ENCODE measurements at places on chromosomes 12 and 14.

GRCh38 chr14:91919814-91920213 is 27.7 kb downstream of the FBLN5 start:
- H3K27me3 ChIP-seq = no peaks in the 10 kb centered on the region
- H3K4me1 ChIP-seq = peaks cover 4% of the 10 kb centered on the region
- no peak overlapping the region for H3K4me3 ChIP-seq
- H3K27ac ChIP-seq = peak overlapping the region; percentile 12
- no peak for DNase-seq
- H3K36me3 ChIP-seq = no peaks in the 10 kb centered on the region

DNA sequence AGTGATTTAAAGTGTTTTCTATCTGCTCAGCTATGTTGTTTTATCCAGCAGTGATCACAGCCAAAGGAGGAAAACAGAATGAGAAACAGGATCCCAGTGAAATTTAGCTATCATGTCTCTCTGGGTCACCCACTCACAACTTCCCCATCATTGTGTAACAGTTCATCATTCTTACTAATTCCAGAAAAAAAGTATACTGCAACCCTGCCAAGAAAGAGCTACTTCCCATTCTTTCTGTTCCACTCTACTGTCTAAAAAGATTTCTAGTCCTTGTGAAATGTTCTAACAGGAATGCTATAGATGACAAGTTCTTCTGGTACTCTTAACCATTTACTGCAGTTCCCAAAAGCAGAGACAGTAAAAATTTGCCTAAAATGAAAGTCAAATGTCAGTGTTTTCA is 39.2 kb upstream of the CD163 start:
- H3K4me3 ChIP-seq = no peak overlapping the region
- no peaks in the 10 kb centered on the region for H3K27me3 ChIP-seq
- H3K36me3 ChIP-seq = no peaks in the 10 kb centered on the region
- no peaks in the 10 kb centered on the region for H3K4me1 ChIP-seq

GRCh38 chr14:104001003-104001402 is 58.7 kb upstream of the RD3L start:
- H3K36me3 ChIP-seq = no peaks in the 10 kb centered on the region
- no peak for DNase-seq
- H3K27ac ChIP-seq = no peak overlapping the region
- no peak overlapping the region for H3K4me3 ChIP-seq
- no peaks in the 10 kb centered on the region for H3K4me1 ChIP-seq
- H3K27me3 ChIP-seq = peaks cover 6% of the 10 kb centered on the region

DNA sequence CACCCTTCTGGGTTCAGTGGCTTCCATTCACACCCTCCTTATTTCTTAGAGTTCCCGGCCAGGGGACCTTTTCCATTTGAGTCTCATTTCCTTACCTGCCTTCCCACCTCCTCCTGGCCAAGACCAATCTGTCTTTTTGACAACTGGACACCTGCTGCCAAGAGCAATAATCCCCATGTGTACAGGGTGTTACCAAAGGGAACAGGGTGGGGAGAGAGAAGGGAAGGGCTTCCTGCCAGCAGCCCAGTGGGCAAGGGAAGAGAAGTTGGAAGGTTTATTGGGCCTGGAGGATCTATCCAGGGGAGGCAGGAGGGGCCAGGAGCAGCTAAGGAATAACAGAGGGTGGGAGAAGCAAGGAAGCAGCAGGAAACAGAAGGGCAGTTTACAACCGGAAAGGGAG is 346.2 kb downstream of the C12orf75 start:
- no peaks in the 10 kb centered on the region for H3K27me3 ChIP-seq
- no peaks in the 10 kb centered on the region for H3K36me3 ChIP-seq
- no peak overlapping the region for H3K4me3 ChIP-seq
- DNase-seq = peak; percentile 81

DNA sequence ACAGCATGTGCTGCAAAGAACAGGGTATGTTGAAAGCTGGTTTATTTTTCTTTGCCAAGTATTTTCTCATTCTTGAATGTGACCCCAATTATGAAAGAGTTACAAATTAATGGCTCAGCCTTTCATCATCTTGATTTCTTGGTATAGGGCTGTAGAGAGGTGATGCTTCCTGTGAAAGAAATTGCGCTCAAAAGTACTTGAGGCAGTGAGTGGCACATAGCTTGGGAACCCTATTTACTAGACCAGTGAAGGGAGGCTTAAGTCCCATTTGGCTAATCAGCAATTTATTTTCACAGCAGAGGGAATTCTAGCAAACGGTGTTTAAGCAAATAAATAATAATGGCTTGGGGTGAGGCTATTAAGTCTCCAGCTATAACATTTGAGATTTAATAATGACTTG is 153.9 kb upstream of the MIS18BP1 start:
- H3K36me3 ChIP-seq = no peaks in the 10 kb centered on the region
- no peak overlapping the region for H3K4me3 ChIP-seq
- H3K27ac ChIP-seq = no peak overlapping the region
- no peaks in the 10 kb centered on the region for H3K4me1 ChIP-seq
- no peak for DNase-seq
- H3K27me3 ChIP-seq = no peaks in the 10 kb centered on the region

DNA sequence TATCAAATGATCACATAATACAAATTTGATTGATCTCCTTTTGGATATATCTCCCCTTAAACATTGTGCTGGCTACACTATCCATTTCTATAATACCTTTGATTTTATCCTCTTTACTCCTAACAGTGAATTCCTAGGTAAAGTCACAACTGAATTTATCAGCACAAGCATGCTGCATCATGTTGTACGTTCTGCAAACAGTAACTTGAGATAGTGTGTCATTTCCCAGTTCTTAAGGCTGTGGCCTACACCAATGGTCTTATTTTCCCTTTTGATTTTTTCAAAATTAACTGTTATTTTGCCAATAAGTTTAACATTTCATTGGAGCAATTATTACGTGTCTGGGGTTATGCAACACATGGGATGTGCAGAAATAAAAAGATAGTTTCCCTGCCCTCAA is 24.8 kb downstream of the PRKCH start:
- no peaks in the 10 kb centered on the region for H3K27me3 ChIP-seq
- H3K4me1 ChIP-seq = no peaks in the 10 kb centered on the region
- H3K36me3 ChIP-seq = no peaks in the 10 kb centered on the region
- H3K4me3 ChIP-seq = no peak overlapping the region
- DNase-seq = no peak

GRCh38 chr12:86293682-86294240 is 37.6 kb upstream of the MGAT4C start:
- H3K4me3 ChIP-seq = no peak overlapping the region
- H3K27me3 ChIP-seq = no peaks in the 10 kb centered on the region
- no peaks in the 10 kb centered on the region for H3K36me3 ChIP-seq
- DNase-seq = no peak
- no peak overlapping the region for H3K27ac ChIP-seq

GRCh38 chr14:23058654-23059504 is 1.6 kb upstream of the CDH24 start:
- no peak overlapping the region for H3K27ac ChIP-seq
- H3K4me3 ChIP-seq = no peak overlapping the region
- no peaks in the 10 kb centered on the region for H3K36me3 ChIP-seq
- no peak for DNase-seq
- no peaks in the 10 kb centered on the region for H3K27me3 ChIP-seq

- no peak overlapping the region for H3K4me3 ChIP-seq
- no peak overlapping the region for H3K27ac ChIP-seq
- no peaks in the 10 kb centered on the region for H3K27me3 ChIP-seq
- H3K36me3 ChIP-seq = no peaks in the 10 kb centered on the region
Observed at GRCh38 chr12:126747530-126748149, 1519.3 kb upstream of the TMEM132C start.

DNA sequence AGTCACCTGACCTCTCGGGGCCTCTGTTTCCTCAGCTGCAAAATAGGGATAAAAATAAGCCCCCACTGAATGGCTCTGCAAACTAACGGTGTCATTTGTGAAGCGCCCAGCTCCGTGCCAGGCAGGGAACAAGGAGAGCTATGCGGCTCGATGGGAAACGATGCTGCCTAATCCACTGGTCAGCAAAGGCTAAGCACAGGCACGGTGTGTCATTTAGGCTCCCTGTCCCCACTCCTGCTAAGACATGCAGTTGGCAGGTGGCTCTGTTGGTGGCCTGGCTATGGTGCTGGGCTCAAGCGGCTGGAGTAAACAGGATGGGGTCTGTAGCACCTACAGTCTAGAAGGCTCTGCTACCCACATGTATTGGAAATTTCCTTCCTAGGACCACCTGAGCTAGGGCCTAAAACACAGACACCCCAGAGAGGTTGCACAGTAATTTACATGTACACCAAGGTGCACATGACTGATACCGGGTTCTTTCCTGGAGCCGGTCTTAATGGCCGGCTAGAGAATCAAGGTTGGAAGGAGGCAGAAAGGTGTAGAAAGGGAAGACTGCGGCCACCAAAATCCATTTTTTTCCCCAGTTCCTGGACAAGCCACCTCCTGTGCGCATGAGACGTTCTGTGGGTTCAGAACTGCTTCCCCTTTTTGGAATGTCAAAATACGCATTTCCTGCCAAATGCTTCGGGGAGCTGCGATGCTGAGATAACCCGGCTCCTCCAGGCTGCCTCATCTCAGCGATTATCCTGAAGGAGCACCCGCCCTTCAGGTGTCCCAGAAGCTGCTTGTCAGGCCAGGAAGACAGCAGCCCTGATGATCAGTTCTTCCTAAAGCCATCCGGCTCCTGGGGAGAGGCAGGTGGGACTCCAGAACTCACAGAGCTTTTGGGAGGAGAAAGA is 1.0 kb downstream of the CACNA2D4 start:
- H3K27me3 ChIP-seq = peaks cover under 1% of the 10 kb centered on the region
- peak overlapping the region; percentile 25 for H3K4me3 ChIP-seq
- H3K36me3 ChIP-seq = no peaks in the 10 kb centered on the region
- no peak for DNase-seq
- peak overlapping the region; percentile 8 for H3K27ac ChIP-seq

DNA sequence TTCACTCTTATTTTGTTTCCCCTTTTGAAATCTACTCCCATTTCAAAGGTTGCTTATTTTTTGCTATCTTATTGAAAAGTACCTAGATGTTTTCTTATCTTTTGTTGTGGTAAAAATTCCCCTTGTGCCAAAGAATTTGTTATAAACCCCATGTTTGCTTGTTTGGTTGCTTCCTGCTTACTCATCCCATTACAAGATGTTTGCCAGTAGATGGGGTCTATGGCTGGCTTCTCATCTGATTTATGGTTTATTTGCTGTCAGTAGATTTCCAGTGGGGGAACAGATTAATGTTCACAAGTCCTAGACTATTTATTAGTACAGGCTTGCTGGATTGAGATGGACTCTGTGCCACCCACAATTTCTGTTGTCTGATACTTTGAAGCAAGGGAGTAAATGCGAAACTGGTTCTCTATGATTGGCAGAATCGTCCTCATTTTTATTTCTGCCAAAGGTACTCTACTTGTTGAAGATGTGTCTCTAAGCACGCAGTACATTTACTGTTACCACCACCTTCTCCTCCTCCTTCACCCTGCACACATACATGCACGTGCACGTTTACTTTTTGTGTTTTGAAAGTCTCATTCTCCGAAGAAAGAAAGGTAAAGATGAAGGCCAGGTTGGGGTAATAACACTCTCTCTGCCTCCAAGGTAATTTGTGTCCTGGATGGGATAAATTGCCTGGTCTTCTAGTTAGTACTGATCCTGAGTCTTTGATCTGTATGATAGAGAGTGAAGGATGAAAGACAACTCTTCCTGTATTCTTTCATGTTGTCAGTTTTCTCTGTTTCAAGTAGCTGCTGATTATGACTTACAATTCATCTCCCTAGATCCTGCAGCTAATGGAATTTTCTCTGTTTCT is 117.2 kb upstream of the ATP2B1 start:
- H3K4me3 ChIP-seq = no peak overlapping the region
- H3K36me3 ChIP-seq = no peaks in the 10 kb centered on the region
- no peak overlapping the region for H3K27ac ChIP-seq

DNA sequence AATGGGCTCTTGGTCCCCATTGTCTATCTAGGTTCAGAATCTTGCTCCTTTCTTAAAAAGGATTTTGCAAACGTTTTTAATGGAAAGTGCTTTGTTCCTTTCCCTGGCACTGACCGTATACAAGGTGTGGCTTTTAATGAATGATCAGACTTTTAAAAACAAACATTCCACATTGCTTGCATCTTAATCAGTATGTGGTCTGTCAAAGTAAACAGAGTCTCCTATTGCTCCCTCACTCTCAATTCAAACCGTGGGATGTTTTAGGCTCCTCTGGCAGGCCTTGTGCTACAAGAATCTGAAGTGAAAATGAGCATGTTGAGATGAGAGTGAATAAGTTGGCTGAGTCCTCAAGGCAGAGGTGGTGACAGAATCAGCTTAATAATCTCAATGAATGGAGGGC is 107.0 kb downstream of the VRK1 start:
- H3K4me3 ChIP-seq = no peak overlapping the region
- no peaks in the 10 kb centered on the region for H3K36me3 ChIP-seq
- H3K27ac ChIP-seq = no peak overlapping the region
- no peak for DNase-seq
- no peaks in the 10 kb centered on the region for H3K27me3 ChIP-seq

GRCh38 chr12:43914923-43915468 is 79.1 kb downstream of the TMEM117 start:
- H3K36me3 ChIP-seq = no peaks in the 10 kb centered on the region
- no peak overlapping the region for H3K27ac ChIP-seq
- DNase-seq = no peak
- H3K4me3 ChIP-seq = no peak overlapping the region
- no peaks in the 10 kb centered on the region for H3K4me1 ChIP-seq

DNA sequence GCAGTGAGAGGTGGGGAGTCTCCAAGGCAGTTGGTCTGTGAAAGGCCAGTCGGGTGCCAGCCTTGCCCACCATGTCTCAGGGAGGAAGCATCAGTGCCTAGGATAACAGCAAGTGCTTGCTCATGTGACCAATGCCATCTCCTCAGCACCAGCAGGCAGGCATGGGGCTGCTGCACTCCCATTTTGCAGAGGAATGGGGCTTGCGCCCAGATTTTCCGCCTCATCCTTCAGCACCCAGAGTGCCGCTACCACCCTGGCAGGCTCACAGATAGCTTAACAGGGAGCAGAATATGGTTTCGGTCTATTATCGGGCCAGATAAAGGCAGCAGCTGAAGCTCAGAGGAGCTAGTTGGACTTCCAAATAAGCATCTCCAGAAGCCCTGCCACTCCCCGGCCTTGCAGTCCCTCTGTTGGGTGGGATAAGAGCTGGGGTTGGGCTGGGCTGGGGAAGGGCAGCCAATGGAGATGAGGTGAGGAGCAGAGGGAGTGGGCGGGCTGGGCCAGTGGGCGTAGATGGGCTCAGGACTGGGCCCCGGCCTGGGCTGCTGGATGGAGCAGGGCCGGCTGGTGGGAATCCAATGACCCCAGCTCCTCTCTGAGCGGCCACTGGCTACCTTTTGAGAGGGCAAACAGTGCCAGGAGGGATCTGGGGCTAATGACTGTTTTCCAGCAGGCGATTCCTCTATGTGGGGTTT is 8.4 kb upstream of the KRT80 start:
- no peak for DNase-seq
- no peaks in the 10 kb centered on the region for H3K36me3 ChIP-seq
- no peak overlapping the region for H3K4me3 ChIP-seq
- H3K27ac ChIP-seq = no peak overlapping the region
- H3K27me3 ChIP-seq = no peaks in the 10 kb centered on the region
- no peaks in the 10 kb centered on the region for H3K4me1 ChIP-seq

GRCh38 chr14:43316427-43316826 is 1190.7 kb downstream of the FSCB start:
- H3K4me3 ChIP-seq = no peak overlapping the region
- DNase-seq = no peak
- H3K27ac ChIP-seq = no peak overlapping the region
- H3K36me3 ChIP-seq = no peaks in the 10 kb centered on the region

- H3K27me3 ChIP-seq = no peaks in the 10 kb centered on the region
- H3K4me1 ChIP-seq = no peaks in the 10 kb centered on the region
- DNase-seq = no peak
- no peak overlapping the region for H3K27ac ChIP-seq
- H3K4me3 ChIP-seq = no peak overlapping the region
Observed at GRCh38 chr14:92950773-92951172, 27.8 kb downstream of the CHGA start.

- H3K4me1 ChIP-seq = no peaks in the 10 kb centered on the region
- H3K27me3 ChIP-seq = no peaks in the 10 kb centered on the region
- H3K27ac ChIP-seq = peak overlapping the region; percentile 21
- no peak overlapping the region for H3K4me3 ChIP-seq
- no peaks in the 10 kb centered on the region for H3K36me3 ChIP-seq
Observed at GRCh38 chr12:110088936-110089335, 35.2 kb upstream of the IFT81 start.

Measured in transverse colon (tissue), 4 donors.